Posterior vena cava (tissue), 2 donors: ENCODE measurements at places on chromosomes 6 and 20. TPM values are rescaled to one million over a fixed set of nuclear protein-coding genes. Genes with fewer than 3 reads are reported as not detected.

DNA sequence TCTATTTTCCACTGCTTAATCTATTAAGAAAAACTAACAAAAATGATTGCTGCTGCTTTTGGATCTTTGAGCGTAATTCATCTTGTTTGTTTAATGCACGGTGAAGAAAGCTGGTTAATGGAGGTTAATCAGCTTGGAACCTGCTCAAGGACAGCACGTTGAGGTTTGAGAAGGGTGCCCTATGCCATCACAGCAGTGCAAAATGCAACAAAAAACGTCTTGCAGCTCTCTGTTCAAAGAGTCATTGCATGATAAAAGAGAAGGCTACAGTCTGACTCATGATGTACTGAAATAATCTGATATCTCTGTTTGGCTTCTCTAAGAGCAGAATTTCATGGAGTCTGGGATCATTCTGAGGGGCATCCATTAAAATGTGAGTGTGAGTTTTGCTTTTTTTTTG is 80.6 kb upstream of the PREP start:
- DNase-seq, result no peak

Gene SOBP
- total RNA-seq, result 18.7 TPM

GRCh38 chr20:59824711-59825562 is 108.5 kb downstream of the SYCP2 start:
- peak; percentile 68 for DNase-seq

GRCh38 chr6:127102299-127102698 is 16.2 kb upstream of the RSPO3 start:
- no peak for DNase-seq

- DNase-seq, result no peak
Measured at GRCh38 chr6:6164367-6164766, 156.1 kb downstream of the F13A1 start.

Gene ECHDC1
- total RNA-seq, result 35.2 TPM

GRCh38 chr6:125793863-125794262 is 3.1 kb downstream of the NCOA7 start:
- DNase-seq, result no peak

DNA sequence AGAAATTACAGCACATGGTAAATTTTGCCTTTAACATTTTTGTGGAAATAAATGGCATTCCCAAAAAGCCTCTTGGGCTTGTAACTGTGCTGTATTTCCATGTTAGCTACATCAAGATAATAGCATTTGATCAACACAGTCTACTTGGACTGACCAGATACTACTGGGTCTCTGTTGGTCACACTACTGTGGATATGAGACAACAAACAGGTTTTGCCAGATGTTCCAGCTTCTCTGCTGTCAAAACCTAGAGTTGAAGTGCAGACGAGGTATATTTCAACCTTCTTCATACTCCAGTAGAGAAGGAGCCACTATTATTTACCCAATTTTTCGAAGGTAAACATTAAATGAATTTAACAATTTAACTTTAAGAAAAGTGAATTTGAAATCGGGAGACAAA is 284.7 kb upstream of the CITED2 start:
- DNase-seq, result no peak

Gene PKHD1
- not detected for total RNA-seq

GRCh38 chr6:11738234-11738633 is 40.4 kb downstream of the ADTRP start:
- DNase-seq, result no peak

GRCh38 chr20:50467718-50468356 is 42.3 kb upstream of the PTPN1 start:
- DNase-seq, result no peak

Gene FAM162B
- 3.9 TPM for total RNA-seq

DNA sequence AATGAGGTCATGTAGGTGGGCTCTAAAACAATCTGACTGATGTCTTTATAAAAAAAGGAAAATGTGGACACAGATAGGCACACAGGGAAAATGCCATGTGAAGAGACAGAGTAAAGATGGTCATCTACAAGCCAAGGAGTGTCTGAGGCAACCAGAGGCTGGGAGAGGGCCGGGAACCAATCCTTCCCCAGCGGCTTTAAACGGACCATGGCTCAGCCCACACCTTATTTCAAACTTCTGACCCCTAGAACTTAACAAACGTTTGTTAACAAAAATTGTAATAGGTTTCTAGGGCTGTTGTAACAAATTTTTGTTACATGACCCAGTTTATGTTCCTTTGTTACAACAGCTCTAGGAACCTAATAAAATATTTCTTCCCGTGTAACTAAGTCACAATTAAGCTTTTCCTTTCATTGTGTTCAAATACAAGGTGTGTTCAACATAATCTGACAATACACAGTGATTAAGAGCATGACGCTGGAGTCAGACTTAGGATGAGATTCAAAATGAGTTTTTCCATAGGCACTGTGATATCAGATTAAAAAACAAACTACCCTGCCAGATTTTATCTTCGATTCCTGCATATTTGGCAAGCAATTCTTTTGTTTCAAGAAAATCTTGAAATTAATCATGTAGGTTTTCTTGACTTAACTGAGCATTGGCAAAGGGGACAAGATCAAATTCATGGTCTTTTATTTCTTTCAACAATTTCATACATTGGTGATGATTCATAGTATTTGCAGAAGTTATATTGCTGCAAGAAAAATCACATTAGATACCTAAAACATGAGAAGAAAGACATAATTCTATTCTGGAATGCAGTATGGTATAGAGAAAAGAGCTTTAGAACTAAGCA is 169.5 kb upstream of the RIPOR2 start:
- no peak for DNase-seq

DNA sequence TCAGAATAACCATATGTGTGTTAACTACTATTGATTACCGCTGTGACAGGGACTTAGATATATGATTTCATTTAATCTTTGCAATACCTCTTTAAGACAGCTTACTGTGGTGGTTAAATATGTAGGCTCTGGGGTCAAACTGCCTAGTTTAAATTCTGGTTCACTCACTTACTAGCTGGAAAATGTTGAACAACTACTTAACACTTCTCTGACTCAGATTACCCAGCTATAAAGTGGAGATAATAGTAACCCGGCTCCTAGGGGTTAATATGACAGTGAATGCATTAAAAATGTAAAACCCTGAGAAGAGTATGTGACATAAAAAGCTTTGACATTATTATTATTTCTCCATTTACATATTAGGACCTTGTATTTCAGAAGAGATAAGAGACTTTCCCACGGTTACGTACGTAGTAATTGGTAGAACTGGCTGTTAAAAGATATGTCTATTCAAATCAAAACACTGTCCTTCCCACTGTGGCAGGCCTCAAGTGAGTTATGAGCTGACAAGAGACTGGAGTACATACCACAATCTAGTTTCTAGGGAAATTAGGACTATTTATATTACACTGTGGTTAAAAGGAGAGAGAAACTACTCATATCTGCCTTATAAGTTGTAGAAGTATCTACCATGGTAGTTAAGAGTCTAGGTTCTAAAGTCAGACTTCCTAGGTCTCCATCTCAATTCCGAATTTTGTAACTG is 4.4 kb upstream of the PLCB1 start:
- no peak for DNase-seq

Gene EFCAB8
- 0.28 TPM for total RNA-seq

- DNase-seq, result no peak
Measured at GRCh38 chr6:35808688-35809087, 3.5 kb downstream of the LHFPL5 start.

DNA sequence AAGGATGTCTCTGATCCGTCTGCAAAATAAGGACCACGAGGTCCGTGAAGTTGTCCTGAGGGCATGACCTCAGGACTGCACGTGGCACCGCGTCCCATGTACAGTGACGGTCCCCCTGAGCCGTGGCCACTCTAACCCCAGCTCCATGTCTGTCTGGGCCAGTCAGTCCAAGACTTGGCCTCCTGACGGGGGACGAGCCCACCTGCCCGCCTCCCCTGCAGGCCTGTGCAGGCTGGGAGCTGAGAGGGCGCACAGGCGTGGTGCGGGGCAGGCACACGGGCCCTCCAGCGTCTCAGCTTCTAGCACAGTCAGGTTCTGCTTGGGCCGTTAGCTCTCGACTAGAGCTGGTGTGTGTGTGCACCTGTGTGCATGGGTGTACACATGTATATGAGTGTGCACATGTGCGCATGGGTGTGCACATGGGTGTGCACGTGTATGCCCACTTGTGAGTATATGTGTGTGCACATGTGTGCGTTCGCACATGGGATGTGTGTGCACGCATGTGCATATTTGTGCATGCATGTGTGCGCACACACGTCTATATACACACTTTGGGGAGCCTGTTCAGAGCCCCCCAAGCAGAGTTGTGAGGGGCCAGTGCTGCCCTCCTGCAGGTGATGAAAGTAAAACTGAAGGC is 307.0 kb downstream of the TAF4 start:
- DNase-seq, result peak; percentile 50

Gene TREML2
- total RNA-seq, result 0.19 TPM

DNA sequence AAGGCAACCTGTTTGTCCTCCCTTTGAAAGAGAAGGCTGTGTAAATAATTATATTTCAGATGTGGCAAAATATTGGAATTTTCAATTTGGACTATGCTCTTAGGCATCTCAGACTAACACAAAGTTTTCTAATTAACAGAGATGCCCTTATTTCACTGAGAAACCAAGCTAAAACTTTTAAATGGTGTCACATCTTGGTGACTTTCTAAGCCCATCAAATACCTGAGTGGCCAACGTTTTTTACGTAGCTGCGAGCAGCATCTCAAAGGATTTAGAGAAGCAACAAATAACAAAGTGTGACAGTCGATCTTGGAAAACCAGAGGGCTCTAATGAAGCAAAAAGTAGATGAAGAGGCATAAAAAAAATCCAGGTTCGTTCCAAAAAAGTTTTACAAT is 3.4 kb upstream of the HEY2 start:
- no peak for DNase-seq

DNA sequence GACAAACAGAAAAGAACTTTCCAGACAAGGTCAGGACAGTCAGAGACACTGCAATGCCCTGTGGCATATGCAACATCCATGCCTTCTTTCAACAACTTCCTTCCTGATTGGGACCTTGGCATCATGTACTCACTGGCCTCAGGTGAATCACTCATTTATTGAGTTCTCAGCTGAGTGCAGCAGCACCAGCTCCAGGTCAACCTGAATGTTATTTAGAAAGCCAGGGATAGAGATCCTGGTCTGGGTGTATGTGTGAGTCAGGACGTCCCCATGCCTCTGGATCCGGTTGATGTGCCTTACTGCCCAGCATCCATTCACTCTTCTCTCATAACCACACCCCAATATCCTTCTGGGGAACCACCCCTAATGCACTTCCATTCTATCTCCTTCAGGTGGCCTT is 54.4 kb downstream of the SNRNP48 start:
- no peak for DNase-seq

DNA sequence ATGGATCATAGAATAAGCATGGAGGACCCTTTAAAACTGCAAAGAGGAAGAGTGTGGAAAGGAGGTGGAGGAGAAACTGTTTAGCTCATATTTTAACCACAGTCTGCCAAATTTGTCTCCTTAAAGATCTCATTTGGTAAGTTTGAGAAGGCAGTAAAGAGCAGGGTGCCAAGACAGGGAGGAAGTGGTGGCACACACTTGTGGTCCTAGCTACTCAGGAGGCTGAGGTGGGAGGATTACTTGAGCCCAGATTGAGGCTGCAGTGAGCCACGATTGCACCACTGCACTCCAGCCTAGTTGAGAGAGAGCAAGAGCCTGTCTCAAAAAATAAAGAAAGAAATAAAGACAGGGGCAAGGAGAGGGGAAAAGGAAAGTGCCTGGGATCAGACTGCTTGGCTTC is 16.8 kb upstream of the DCBLD1 start:
- no peak for DNase-seq

- no peak for DNase-seq
Measured at GRCh38 chr6:159125014-159125609, 44.1 kb upstream of the FNDC1 start.

DNA sequence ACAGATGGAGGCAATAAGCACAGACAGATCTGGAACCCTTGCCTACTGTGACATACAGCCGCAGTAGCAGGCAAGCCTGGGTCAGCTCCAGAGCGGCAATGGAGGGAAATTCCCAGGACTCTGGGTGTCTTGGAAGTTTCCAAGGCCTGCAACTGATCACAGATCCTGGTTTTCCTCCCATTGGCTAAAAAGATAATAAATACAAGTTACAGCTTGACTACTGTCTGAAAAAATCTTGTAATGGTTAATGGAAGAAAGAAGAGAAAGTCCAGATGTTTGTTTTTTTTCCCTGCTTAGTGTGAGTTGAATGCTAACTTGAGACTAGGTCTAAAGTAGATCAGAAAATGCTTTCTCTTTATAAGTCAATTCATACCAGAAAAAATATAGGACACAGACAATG is 307.6 kb downstream of the ALDH8A1 start:
- DNase-seq, result no peak

- no peak for DNase-seq
Measured at GRCh38 chr6:141764388-141764787, 368.3 kb upstream of the GJE1 start.

Gene ENPP1
- 13.5 TPM for total RNA-seq

GRCh38 chr6:33812669-33813068 is 8.9 kb upstream of the MLN start:
- no peak for DNase-seq

DNA sequence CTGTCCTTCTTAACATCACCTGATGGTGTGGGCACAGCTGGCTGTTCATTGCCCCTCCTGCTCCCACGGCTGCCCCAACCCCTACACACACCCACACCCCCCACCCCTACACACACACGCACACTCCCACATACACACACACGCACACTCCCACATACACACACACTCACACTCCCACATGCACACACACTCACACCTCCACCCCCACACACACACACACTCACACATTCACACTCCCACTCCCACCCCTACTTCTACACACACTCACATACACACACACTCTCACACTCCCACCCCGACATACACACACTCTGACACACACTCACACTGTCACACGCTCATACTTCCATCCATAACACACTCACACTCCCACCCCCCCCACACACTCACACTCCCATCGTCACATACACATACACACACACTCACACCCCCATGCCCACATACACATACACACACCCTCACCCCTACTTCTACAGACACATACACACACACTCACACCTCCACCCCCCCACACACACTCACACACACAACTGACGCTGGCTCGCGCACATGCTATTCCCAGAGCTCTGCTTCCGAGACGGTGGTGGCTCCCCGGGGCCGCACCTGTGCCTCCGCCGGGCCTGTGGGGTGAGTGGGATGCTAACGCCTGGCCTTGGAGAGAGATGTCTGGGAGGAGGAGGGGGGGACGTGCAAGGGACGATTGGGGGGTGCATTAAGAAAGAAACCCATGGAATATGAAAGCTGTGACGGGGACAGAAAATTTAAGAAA is 174.8 kb upstream of the QKI start:
- DNase-seq, result no peak
